MCF 10A (cell line): ENCODE measurements at places on chromosomes 16 and 17. TPM values are rescaled to one million over a fixed set of nuclear protein-coding genes. Genes with fewer than 3 reads are reported as not detected.
A peak's percentile ranks its signal among the peaks of the same experiment; 100 is the strongest.

Gene KRT24
- not detected in 2 replicates for total RNA-seq

Gene IGSF6
- total RNA-seq, result not detected in 2 replicates

Gene UMOD
- not detected in 2 replicates for total RNA-seq

Gene CCL5
- total RNA-seq, result not detected in 2 replicates

Gene CFDP1
- 41.3 and 44.7 TPM in 2 replicates for total RNA-seq

Gene SMPD3
- total RNA-seq, result 0.25 TPM in 1 of 2 replicates, not detected in the other

Gene KAT8
- 42.0 and 45.8 TPM in 2 replicates for total RNA-seq

Gene PPL
- 49.1 and 50.1 TPM in 2 replicates for total RNA-seq

Gene CYGB
- not detected in 2 replicates for total RNA-seq

Gene FOXL1
- total RNA-seq, result 4.7 and 4.9 TPM in 2 replicates

Gene P3H4
- 36.4 and 41.5 TPM in 2 replicates for total RNA-seq

Gene ACSM2B
- not detected in 2 replicates for total RNA-seq

DNA sequence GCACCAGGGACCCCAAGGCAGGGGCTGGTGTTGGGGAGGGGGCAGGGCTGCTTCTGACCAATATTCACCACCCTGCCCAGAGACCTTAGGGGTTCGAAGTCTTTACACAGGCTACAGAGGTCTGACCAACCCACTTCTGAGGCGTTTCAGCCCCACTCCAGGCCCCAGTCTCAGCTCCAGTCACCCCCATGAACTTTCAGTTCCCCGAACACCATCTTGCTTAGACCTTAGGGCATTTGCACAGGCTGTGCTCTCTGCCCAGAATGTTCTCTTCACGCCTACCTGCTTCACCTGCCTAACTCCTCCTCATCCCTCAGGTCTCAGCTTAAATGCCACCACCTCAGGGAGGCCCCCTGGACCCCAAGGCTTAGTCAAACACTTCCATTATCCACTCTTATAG, 25.8 kb upstream of the CPNE2 start:
- DNase-seq, result no peak
- H3K4me1 ChIP-seq, result peaks cover 17% of the 10 kb centered on the region
- peaks cover 7% of the 10 kb centered on the region for H3K36me3 ChIP-seq

GRCh38 chr16:1223355-1224214, 1.5 kb downstream of the TPSG1 start:
- no peak overlapping the region for H3K4me3 ChIP-seq
- H3K4me1 ChIP-seq, result peaks cover 5% of the 10 kb centered on the region

DNA sequence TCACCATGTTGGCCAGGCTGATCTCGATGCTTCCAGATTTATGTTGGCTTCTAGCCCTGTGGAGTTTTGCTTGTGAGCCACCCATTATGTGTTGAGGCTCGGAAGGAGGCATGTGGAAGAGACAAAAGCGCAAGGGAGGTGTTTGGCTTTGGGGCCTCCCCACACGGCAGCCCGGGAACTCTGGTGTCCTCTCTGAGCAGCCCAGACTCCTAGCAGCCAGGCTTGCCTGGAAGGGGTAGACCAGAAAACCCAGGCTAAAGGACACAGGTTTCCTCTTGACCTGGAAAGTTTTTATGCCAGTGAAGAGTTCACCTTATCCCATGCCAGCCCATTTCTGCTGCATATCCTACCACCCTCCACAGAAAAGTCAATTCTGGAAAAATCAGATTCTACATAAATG, 21.0 kb downstream of the SDR42E2 start:
- no peaks in the 10 kb centered on the region for H3K36me3 ChIP-seq
- H3K4me3 ChIP-seq, result no peak overlapping the region
- DNase-seq, result no peak
- H3K27me3 ChIP-seq, result peaks cover 26% of the 10 kb centered on the region

GRCh38 chr17:66829386-66829864, 5.5 kb upstream of the CACNG5 start:
- H3K27ac ChIP-seq, result no peak overlapping the region
- DNase-seq, result peak; percentile 35
- H3K27me3 ChIP-seq, result peaks cover 37% of the 10 kb centered on the region
- no peaks in the 10 kb centered on the region for H3K4me1 ChIP-seq
- no peaks in the 10 kb centered on the region for H3K36me3 ChIP-seq

GRCh38 chr17:77288115-77288619, 147.4 kb downstream of the SEC14L1 start:
- peak; percentile 87 for DNase-seq
- H3K4me1 ChIP-seq, result peaks cover 49% of the 10 kb centered on the region
- H3K27ac ChIP-seq, result peak overlapping the region; percentile 100
- no peaks in the 10 kb centered on the region for H3K27me3 ChIP-seq
- H3K36me3 ChIP-seq, result peaks cover 35% of the 10 kb centered on the region

GRCh38 chr16:2919511-2920255, 8.0 kb downstream of the FLYWCH1 start:
- peak overlapping the region; percentile 77 for H3K27ac ChIP-seq
- no peak overlapping the region for H3K4me3 ChIP-seq
- DNase-seq, result peak; percentile 72
- no peaks in the 10 kb centered on the region for H3K27me3 ChIP-seq
- peaks cover 12% of the 10 kb centered on the region for H3K4me1 ChIP-seq

DNA sequence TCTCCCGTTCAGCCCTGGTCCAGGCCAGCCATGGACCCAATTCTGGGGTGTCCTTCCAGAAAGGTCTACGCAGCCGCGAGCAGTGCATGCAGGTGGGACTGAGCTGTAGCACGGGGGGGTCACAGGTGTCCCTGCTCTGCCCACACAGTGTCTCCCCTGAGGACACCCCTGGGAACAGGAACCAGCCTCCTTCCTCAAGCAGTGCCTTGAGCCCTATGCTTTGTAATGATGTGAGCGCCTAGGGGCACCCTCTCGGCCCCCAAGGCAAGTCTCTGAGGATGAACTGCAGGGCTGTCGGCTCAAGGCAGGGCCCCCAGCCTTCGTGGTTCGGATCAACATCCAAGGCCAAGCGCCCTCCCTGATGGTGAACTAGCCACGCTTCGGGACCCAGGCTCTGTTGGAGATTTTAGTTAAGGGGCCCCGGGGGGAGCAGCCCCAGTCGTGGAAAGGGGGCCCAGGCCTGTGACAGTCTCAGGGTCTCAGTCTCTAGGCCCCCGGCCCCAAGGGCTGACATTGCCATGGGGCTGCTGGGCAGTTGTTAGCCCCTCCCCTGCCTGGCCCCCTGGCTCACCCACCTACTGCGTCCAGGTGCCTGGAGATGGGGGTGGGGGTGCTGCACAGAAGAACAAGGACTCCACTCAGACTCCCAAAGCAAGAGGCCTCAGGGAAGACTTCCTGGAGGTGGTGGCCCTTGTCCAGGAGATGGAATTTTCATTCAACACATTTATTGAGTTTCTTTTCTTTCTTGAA, 2.3 kb downstream of the IL17C start:
- H3K27ac ChIP-seq, result no peak overlapping the region
- peaks cover 8% of the 10 kb centered on the region for H3K36me3 ChIP-seq
- H3K4me3 ChIP-seq, result no peak overlapping the region
- H3K27me3 ChIP-seq, result peaks cover 11% of the 10 kb centered on the region
- H3K4me1 ChIP-seq, result peaks cover 11% of the 10 kb centered on the region
- DNase-seq, result no peak

GRCh38 chr17:7184091-7184488, 4.9 kb upstream of the ASGR1 start:
- H3K36me3 ChIP-seq, result peaks cover 5% of the 10 kb centered on the region
- DNase-seq, result no peak
- H3K27ac ChIP-seq, result no peak overlapping the region
- H3K4me3 ChIP-seq, result no peak overlapping the region
- no peaks in the 10 kb centered on the region for H3K27me3 ChIP-seq
- peaks cover 6% of the 10 kb centered on the region for H3K4me1 ChIP-seq

- H3K4me1 ChIP-seq, result no peaks in the 10 kb centered on the region
- DNase-seq, result no peak
- H3K27me3 ChIP-seq, result no peaks in the 10 kb centered on the region
- no peak overlapping the region for H3K4me3 ChIP-seq
- no peak overlapping the region for H3K27ac ChIP-seq
These were observed 61.2 kb upstream of the TOM1L1 start for GRCh38 chr17:54839447-54839846.

DNA sequence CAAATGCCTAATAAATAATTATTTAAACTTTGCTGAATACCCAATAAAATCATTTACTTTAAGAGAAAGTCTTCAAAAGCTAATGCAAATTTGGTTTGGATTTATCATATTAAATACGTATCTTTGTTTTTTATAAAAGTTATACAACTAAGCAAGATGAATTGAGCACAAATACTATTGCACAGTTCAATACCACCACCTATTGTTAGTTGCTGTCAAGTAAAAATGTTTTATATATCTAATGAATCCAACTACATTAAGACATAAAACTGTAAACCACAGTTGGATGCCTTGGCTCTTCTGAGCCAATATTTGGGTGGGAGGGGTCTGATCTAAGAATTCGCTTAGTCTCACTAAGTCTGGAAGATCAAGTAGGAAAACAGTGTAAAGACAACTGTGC, 7.7 kb downstream of the FBXL20 start:
- H3K36me3 ChIP-seq, result peaks cover 8% of the 10 kb centered on the region
- no peaks in the 10 kb centered on the region for H3K4me1 ChIP-seq
- no peak for DNase-seq
- no peak overlapping the region for H3K27ac ChIP-seq

DNA sequence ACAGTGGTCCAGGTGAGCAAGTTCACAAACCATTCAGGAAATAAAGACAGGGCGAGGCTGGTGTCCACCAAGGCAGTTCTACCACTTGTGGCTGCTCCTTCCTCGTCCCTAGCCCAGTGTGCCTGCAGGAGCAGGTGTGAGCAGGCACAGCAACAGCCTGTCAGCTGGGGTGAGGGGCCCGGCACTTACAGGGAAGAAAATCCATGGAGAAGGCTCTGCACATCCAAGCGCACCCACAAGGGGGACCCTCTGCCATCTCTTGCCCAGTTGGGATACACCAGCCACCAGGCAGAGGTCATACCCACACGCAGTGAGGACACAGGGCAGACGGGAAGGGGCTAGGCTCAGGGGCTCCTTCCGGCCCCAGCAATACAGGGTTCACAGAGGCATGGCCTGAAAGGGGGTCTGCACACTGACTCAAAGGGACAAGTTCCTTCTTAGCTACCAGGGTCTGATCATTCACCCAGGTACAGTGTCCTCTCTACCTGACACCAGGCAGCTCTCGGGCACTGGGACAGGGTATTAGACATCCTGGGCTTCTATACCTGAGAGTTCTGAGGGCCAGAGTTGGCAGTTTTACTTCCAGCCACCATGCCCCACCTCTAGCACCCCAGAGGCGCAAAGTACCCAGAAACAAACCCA, 27.0 kb downstream of the CDIP1 start:
- peaks cover 35% of the 10 kb centered on the region for H3K36me3 ChIP-seq
- H3K27ac ChIP-seq, result no peak overlapping the region
- H3K4me3 ChIP-seq, result no peak overlapping the region
- H3K4me1 ChIP-seq, result no peaks in the 10 kb centered on the region
- no peaks in the 10 kb centered on the region for H3K27me3 ChIP-seq

DNA sequence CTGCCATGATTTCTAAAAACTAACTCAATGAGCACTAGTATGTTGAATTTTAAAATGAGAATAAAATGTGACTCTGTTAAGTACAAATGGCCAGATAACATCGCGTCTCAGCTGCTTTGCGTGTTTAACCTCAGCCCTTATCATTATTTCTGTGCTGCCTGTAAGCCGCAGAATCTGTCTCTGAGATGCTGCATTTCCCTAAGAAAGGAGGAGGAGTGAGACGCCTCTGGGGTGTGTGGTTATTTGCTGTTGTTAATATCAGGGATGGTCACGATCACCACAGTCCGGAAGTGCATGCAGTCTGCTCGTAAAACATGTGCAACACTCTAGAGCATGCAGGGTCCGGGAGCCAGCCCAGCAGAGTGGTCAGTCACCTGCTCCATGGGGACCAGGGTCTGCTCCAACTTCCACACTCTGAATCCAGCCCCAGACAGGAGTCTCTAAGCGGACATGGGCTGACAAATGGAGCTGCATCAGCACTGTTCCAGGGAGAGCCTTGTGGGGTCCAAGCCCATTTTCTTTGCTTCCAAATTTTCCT, 342.5 kb downstream of the MAF start:
- no peaks in the 10 kb centered on the region for H3K4me1 ChIP-seq
- H3K4me3 ChIP-seq, result no peak overlapping the region
- no peak for DNase-seq
- H3K27ac ChIP-seq, result no peak overlapping the region
- H3K36me3 ChIP-seq, result no peaks in the 10 kb centered on the region
- H3K27me3 ChIP-seq, result no peaks in the 10 kb centered on the region

GRCh38 chr16:56424791-56425438, 430 bp downstream of the AMFR start:
- peak overlapping the region; percentile 91 for H3K4me3 ChIP-seq
- DNase-seq, result peak; percentile 22
- H3K27me3 ChIP-seq, result no peaks in the 10 kb centered on the region
- peaks cover 5% of the 10 kb centered on the region for H3K36me3 ChIP-seq

DNA sequence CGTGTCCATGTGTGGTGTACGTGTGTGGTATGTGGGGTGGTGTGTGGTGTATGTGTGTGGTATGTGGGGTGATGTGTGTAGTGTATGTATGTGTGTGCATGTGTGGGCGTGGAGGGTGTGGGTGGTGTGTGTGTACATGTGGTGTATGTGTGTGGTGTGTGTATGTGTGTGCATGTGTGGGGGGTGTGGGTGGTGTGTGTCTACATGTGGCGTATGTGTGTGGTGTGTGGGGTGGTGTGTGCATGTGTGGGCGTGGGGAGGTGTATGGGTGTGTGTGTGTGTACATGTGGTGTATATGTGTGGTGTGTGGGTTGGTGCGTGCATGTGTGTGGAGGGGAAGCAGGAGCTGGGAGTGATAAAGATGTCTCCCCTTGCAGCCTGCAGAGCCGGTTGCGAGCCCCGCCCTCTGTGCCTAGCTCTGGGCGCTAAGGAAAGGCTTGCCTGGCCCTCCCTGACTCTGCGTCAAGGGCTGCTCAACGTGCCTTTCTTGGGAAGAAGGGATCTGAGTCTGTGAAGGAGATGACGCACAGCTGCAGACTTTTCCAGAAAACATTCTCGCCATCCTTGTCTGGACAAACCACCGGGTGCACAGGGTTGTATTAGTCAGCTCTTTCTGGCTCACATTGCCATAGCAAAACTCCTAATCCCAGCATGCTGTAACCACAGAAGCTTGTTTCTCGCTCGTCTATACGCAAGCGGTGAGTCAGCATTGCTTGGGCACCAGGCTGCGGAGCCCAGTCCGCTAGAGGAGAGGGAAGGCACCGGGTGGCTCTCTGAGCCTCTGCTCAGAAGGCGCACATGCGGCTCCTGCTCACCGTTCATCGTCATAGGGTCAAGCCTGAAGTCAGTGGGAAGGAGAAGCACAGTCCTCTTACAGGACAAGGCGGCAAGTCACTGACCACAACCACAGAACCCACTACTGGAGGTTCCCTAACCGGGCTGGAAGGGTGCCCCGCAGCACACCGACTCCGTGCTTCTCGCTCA, 2.0 kb upstream of the CD300H start:
- H3K36me3 ChIP-seq, result no peaks in the 10 kb centered on the region
- H3K4me1 ChIP-seq, result peaks cover 33% of the 10 kb centered on the region
- H3K27ac ChIP-seq, result peak overlapping the region; percentile 41

GRCh38 chr16:82681592-82681991, 54.8 kb downstream of the CDH13 start:
- no peaks in the 10 kb centered on the region for H3K27me3 ChIP-seq
- no peaks in the 10 kb centered on the region for H3K4me1 ChIP-seq
- DNase-seq, result no peak
- no peak overlapping the region for H3K27ac ChIP-seq
- no peak overlapping the region for H3K4me3 ChIP-seq
